Activated CD4-positive, alpha-beta T cell treated with anti-CD3 and anti-CD28 coated beads, Interleukin-2, amount 10 ng/mL, durations not matched to agents 7 days and 5 days (primary cell): ENCODE measurements at places on chromosomes 2 and 18. TPM values are rescaled to one million over a fixed set of nuclear protein-coding genes. Genes with fewer than 3 reads are reported as not detected.
A peak's percentile ranks its signal among the peaks of the same experiment; 100 is the strongest.

GRCh38 chr2:30626397-30626796 is 179.4 kb downstream of the LCLAT1 start:
- H3K27me3 ChIP-seq = no peaks in the 10 kb centered on the region
- H3K27ac ChIP-seq = no peak overlapping the region
- DNase-seq = no peak
- peaks cover 18% of the 10 kb centered on the region for H3K36me3 ChIP-seq

- H3K27ac ChIP-seq = no peak overlapping the region
- no peaks in the 10 kb centered on the region for H3K27me3 ChIP-seq
- H3K4me1 ChIP-seq = peaks cover 9% of the 10 kb centered on the region
- DNase-seq = no peak
Observed at GRCh38 chr18:46293742-46294181, 189.6 kb downstream of the HAUS1 start.

DNA sequence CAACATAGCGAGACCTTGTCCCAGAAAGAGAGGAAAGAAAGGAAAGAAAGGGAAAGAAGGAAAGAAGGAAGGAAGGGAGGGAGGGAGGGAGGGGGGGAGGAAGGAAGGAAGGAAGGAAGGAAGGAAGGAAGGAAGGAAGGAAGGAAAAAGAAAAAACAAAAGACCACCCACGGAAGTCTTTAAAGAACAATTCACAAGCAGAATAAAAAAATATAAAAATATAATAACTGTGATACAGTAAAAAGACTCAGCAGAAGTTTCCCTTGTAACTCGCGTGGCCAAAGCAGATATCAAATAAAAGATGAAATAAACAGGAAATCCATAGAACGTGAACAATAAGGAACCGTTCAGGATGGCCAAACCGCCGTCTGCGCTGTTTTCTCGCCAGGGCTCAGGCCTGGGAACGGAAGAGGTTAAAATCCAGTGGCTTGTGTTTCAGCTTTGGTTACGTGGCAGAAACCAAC is 1.2 kb upstream of the SLC1A4 start:
- H3K27ac ChIP-seq = peak overlapping the region; percentile 78
- peaks cover 63% of the 10 kb centered on the region for H3K4me1 ChIP-seq
- peaks cover 21% of the 10 kb centered on the region for H3K36me3 ChIP-seq
- no peak for DNase-seq

DNA sequence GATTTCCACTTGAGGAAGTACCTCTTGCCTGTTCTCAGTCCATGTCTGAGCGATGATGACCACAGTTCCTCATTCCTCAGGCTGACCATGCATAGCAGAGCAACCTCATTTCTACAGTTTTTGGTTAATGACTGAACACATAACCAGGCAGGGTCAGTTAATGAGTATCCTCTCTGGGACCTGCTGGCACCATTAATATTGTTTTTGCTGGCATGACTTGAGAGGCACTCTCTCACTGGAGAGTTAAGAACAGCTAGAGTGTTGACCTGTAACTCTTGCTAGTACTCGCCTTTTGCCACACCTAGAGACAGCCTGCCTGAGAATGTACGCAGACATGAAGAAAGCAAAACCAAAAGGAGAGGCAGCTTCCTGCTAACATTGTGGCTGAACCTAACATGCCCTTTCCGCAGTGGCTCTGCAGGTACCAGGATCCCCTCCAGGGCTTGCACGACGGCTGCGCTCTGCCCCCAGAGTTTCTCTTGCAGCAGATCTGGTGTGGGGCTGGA is 23.9 kb downstream of the PECR start:
- peak; percentile 79 for DNase-seq
- peak overlapping the region; percentile 94 for H3K27ac ChIP-seq
- peaks cover 38% of the 10 kb centered on the region for H3K36me3 ChIP-seq
- H3K4me3 ChIP-seq = peak overlapping the region; percentile 67
- no peaks in the 10 kb centered on the region for H3K27me3 ChIP-seq

DNA sequence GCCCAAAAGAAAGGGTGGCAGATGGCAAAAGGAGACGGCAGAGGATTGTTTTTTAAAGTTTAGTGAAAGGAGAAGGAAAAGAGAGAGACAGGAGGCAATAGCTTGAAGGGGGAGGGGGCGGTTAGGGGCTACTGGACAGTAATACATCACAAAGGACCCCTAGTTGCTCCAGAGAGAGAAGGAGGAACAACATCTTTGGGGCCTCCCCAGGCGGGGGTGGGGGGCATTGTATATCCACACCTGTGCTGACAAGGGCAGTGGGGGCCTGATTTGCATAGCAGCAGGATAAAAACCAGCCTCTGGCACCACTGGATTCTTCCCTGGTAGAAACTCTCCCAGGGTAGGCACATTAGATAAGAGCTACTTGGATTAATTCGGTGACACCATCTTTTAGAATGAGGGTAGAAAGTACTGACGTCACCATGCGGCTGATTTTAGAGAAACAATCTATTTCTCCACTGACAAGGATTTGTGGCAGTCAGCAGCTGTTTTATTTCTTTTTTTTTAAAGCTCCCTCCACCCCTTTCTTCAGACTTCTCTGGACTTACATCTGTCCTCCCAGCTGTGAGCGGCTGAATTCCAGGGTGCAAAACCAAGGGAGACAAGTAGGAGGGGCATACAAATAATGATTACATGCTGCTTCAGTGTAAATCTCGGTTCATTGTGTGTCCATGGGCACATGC is 199.8 kb upstream of the NRP2 start:
- no peak overlapping the region for H3K4me3 ChIP-seq
- H3K36me3 ChIP-seq = no peaks in the 10 kb centered on the region
- peaks cover 9% of the 10 kb centered on the region for H3K27me3 ChIP-seq
- no peak for DNase-seq
- no peak overlapping the region for H3K27ac ChIP-seq

GRCh38 chr2:12847694-12848575 is 131.2 kb downstream of the TRIB2 start:
- no peak overlapping the region for H3K27ac ChIP-seq
- no peaks in the 10 kb centered on the region for H3K36me3 ChIP-seq
- no peak for DNase-seq
- H3K4me1 ChIP-seq = no peaks in the 10 kb centered on the region

DNA sequence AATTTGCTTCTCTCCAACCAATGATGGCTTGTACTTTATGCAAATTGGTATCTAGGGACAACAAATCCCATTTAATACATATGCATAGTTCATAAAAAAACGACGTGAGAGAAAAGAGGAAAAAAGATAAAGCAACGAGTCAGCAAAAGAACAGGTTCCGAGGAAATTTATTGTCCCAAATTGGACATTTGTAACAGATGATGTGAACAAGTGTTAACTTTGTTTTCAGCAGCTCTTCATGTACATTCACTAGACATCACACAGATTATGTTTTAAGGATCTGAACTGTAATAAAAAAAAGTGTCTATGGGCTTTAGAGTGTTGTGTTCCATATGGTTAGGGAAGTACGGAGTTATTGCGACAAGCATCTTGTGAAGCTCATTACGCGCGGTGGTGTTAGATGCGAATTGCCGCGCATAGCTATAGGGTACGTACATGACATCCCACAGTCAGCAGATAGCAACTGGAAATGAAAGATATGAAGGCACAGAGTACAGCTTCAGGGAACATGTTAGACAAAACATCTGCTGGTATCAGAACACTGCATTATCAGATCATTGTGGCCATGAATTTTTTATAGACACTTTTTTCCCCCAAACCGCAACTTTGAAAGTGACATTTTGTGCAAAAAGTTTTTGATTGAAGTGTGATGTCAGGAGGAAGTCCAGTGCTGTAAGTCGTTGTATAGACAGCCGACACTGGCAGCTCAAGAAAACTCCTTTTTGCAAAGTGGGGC is 1073.1 kb upstream of the FANCL start:
- H3K27me3 ChIP-seq = peaks cover 24% of the 10 kb centered on the region
- no peak overlapping the region for H3K27ac ChIP-seq
- no peak for DNase-seq
- H3K4me1 ChIP-seq = peaks cover 4% of the 10 kb centered on the region
- H3K4me3 ChIP-seq = no peak overlapping the region

- H3K4me1 ChIP-seq = peaks cover 22% of the 10 kb centered on the region
- no peak for DNase-seq
- no peak overlapping the region for H3K27ac ChIP-seq
- H3K27me3 ChIP-seq = no peaks in the 10 kb centered on the region
- peaks cover 44% of the 10 kb centered on the region for H3K36me3 ChIP-seq
- no peak overlapping the region for H3K4me3 ChIP-seq
Observed at GRCh38 chr2:32425719-32426141, 68.9 kb downstream of the BIRC6 start.

DNA sequence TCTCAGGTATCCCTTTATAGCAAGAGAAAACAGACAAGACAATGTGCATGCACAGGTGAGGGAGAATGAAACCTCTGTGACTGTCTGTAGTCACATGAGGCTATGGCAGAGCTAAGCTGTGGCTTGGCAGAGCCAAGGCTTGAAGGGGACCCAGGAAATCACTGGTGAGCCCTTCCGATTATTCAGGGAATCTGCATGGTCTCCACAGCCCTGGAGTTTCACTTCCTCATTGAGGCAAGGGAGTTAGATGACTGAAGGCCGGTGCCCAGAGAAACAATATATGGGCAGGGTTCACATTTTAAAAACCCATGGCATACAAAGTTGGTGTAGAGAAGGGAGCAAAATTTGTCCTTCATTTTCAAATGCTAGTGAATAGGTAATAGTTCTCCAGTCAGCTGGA is 144.4 kb upstream of the REV1 start:
- no peaks in the 10 kb centered on the region for H3K36me3 ChIP-seq
- no peak for DNase-seq
- no peaks in the 10 kb centered on the region for H3K27me3 ChIP-seq
- no peaks in the 10 kb centered on the region for H3K4me1 ChIP-seq

GRCh38 chr2:231701456-231702373 is 6.6 kb upstream of the PTMA start:
- no peak for DNase-seq
- no peak overlapping the region for H3K4me3 ChIP-seq
- H3K27me3 ChIP-seq = peaks cover 2% of the 10 kb centered on the region
- H3K27ac ChIP-seq = no peak overlapping the region
- peaks cover 17% of the 10 kb centered on the region for H3K4me1 ChIP-seq

- H3K36me3 ChIP-seq = no peaks in the 10 kb centered on the region
- H3K4me1 ChIP-seq = no peaks in the 10 kb centered on the region
- no peak overlapping the region for H3K4me3 ChIP-seq
- H3K27ac ChIP-seq = no peak overlapping the region
- peaks cover 7% of the 10 kb centered on the region for H3K27me3 ChIP-seq
Observed at GRCh38 chr2:147456779-147457178, 388.1 kb upstream of the ACVR2A start.

GRCh38 chr2:174454566-174454965 is 32.3 kb downstream of the GPR155 start:
- peaks cover 51% of the 10 kb centered on the region for H3K36me3 ChIP-seq
- no peak overlapping the region for H3K27ac ChIP-seq
- H3K4me3 ChIP-seq = no peak overlapping the region
- no peaks in the 10 kb centered on the region for H3K27me3 ChIP-seq
- peaks cover 8% of the 10 kb centered on the region for H3K4me1 ChIP-seq

DNA sequence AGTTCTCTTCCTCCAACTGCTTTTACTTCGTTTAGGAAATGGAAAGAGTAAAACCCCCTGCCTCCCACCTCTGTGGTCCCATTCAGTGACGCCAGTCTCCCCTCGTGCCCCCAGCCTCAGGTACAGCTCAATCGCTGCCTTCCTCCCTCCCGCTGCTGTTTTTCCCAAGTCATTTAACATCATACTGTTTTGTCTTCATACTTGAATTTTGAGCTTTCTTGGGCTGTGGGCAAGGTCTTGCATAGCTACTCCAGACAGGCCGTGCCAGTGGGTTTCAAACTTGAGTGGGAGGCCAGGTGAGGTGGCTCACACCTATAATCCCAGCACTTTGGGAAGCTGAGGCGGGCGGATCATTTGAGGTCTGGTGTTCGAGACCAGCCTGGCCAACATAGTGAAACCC is 155.3 kb downstream of the TANC1 start:
- no peak overlapping the region for H3K27ac ChIP-seq
- no peak for DNase-seq
- H3K4me1 ChIP-seq = peaks cover 24% of the 10 kb centered on the region
- H3K36me3 ChIP-seq = no peaks in the 10 kb centered on the region
- H3K4me3 ChIP-seq = no peak overlapping the region
- H3K27me3 ChIP-seq = no peaks in the 10 kb centered on the region

DNA sequence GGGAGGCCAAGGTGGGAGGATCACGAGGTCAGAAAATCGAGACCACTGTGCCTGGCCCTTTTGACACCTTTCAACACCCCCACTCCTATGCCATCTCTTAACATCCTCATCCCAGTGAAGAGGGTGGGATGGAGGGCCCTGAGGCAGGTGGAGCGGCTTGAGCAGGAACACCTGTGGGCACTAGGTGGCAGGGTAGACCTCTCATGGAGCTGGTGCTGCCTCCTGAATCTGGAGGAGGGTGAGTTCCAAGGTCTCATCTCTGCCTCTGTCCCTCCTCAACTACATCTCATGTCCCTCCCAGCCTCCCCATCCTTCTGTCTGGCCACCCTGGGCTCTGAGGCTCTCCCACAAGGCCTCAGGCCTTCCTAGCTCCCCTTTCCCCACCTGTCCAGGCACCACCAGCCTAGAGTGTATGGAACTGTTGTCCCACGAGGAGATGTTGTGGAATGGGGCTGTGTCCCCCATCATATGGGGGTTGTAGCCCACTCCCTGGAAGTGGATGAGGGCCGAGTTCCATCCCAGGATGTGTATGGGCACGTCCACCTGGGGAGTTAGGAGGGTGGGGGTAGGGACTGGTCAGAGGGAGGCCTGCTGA is 17.0 kb upstream of the CRYBA2 start:
- no peak overlapping the region for H3K4me3 ChIP-seq
- H3K27me3 ChIP-seq = peaks cover 14% of the 10 kb centered on the region
- peak; percentile 30 for DNase-seq
- no peaks in the 10 kb centered on the region for H3K4me1 ChIP-seq
- H3K27ac ChIP-seq = no peak overlapping the region

GRCh38 chr2:215695861-215696260 is 260.0 kb upstream of the FN1 start:
- DNase-seq = no peak
- H3K27me3 ChIP-seq = peaks cover 10% of the 10 kb centered on the region
- no peak overlapping the region for H3K4me3 ChIP-seq
- no peaks in the 10 kb centered on the region for H3K4me1 ChIP-seq
- H3K27ac ChIP-seq = no peak overlapping the region
- H3K36me3 ChIP-seq = no peaks in the 10 kb centered on the region

- no peak overlapping the region for H3K4me3 ChIP-seq
- no peaks in the 10 kb centered on the region for H3K36me3 ChIP-seq
- H3K27ac ChIP-seq = no peak overlapping the region
- DNase-seq = no peak
- no peaks in the 10 kb centered on the region for H3K4me1 ChIP-seq
- H3K27me3 ChIP-seq = no peaks in the 10 kb centered on the region
Observed at GRCh38 chr2:63436488-63436887, 151.8 kb downstream of the WDPCP start.

DNA sequence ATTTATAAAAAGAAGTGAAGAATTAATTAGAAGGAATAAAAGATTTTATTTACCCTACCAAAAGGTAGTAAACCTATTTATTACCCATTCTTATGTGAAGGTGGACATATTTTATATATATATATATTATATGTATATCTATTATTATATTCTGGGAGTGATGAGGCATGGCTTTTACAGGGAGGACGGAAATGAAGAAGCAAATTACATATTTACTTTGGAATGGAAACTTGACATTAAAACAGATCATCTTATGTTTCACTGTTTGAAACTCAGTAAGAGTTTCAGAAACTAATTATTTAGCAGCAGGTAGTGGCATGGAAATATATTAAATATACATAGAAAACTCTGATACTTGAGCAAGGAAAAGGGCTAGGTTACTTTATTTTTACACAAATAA is 143.4 kb downstream of the LCLAT1 start:
- H3K27ac ChIP-seq = no peak overlapping the region
- no peak for DNase-seq
- H3K4me1 ChIP-seq = no peaks in the 10 kb centered on the region
- H3K27me3 ChIP-seq = no peaks in the 10 kb centered on the region

The CD207 gene
- total RNA-seq = not detected

The ABCG5 gene
- total RNA-seq = not detected

The CDH2 gene
- not detected for total RNA-seq

The HES6 gene
- total RNA-seq = 1.8 TPM

The KLHL29 gene
- 3.5 TPM for total RNA-seq

The ID2 gene
- total RNA-seq = 126 TPM

The GORASP2 gene
- 58.7 TPM for total RNA-seq

The NTSR2 gene
- not detected for total RNA-seq

The DAW1 gene
- not detected for total RNA-seq
